Naive thymus-derived CD4-positive, alpha-beta T cell (primary cell): ENCODE measurements at places on chromosomes 3 and 15. TPM values are rescaled to one million over a fixed set of nuclear protein-coding genes. Genes with fewer than 3 reads are reported as not detected.

DNA sequence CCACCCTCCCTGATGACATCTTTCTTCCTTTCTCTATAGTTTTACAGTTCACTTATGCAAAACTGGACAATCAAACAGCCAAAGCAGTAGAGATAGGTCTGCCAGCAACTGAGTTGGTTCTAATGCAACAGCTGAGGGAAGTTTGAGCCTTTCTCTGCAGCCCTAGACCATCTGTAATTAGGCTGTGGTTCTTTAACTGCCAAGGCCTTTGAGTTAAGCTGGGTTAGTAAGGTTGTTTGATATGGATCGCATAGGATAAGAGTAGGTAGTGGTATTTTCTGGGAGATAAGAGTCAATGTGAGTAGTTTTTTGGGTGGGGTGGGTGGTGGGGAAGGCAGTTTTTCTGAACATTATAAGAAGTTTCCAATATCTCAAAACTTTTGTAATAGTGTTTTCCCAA is 3.0 kb downstream of the RPL39L start:
- H3K36me3 ChIP-seq = no peaks in the 10 kb centered on the region
- H3K27ac ChIP-seq = no peak overlapping the region
- H3K27me3 ChIP-seq = no peaks in the 10 kb centered on the region
- no peak overlapping the region for H3K4me3 ChIP-seq
- H3K4me1 ChIP-seq = peaks cover 19% of the 10 kb centered on the region

DNA sequence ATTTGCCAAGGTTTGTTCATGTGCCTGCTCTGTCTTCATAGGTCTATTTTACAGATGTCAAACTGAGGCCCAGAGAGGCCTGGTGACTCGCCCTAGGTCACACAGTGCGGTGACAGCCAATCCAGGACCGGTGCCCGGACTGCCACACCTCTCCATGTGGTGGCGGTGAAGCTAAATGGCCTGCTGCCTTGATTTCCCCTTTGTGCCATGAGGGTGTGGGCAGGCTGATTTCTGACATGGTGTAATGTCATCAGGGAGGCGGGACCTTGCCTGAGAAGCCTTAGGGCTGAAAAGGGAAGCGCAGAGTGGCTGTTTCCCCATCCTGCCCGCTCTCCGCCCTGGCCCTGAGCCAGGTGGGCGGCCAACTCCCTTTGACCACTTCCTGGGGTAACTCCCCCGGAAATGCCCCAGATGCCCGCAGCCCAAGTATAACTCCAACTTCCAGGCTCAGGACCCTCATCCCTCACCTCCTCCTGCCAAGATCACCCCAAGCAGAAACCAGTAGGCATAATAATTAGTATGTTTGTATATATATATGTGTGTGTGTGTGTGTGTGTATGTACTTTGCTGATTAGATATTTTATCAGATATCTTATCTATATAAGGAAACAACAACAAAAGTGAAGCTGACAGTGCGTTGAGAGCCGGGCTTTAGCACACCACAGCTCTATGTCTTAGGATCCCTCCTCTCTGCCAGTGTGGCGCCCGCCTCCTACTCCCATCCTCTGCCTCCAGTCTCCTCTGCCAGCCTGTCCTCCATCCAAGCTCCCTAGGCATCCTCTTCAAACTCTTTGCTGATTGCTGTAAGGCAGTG is 63.9 kb downstream of the IQSEC1 start:
- H3K4me1 ChIP-seq = peaks cover 87% of the 10 kb centered on the region
- H3K27me3 ChIP-seq = no peaks in the 10 kb centered on the region
- peaks cover 5% of the 10 kb centered on the region for H3K36me3 ChIP-seq
- peak overlapping the region; percentile 99 for H3K27ac ChIP-seq
- H3K4me3 ChIP-seq = peak overlapping the region; percentile 20
- DNase-seq = no peak

DNA sequence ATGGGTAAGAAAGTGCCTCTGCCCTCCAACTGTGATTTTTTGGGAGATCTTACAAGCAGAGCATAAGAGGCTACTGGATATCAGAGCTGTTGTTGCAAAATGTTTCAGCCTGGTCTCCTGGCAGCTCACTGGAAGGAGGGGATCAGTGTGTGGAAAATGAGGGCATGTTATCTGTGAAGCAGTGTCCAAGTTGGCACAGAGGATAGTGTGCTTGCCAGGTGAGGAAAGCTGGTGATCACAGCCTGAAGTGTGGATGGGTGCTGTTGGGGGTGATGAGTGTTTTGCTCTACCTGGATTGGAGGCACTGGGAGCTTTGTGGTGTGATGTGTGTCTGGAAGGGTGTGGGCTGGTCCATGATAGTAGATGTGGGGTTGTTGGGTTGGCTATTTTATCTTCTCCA is 69.3 kb downstream of the MCTP2 start:
- no peaks in the 10 kb centered on the region for H3K36me3 ChIP-seq
- H3K27me3 ChIP-seq = no peaks in the 10 kb centered on the region
- H3K4me3 ChIP-seq = no peak overlapping the region
- peaks cover 11% of the 10 kb centered on the region for H3K4me1 ChIP-seq

DNA sequence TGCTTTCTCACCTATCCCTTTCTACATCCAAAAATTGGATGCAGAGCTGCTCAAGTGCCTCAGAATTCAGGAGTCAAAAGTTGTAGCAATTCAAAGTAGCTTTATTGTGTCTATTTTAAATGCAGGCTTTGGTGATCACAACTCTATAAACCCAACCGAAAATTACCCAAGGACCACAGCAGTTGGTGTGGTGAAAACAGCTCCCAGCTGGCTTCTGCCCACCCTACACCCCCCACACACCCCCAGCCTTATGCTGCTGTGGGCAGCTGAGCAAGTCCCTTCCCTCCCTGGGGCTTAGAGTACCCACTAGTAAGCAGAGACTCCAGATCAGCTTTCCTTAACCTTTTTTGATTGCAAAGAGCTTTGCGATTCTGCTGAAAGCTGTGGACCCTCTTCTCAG is 5.8 kb upstream of the HES1 start:
- DNase-seq = no peak
- peaks cover 20% of the 10 kb centered on the region for H3K4me1 ChIP-seq
- H3K27me3 ChIP-seq = peaks cover 8% of the 10 kb centered on the region

DNA sequence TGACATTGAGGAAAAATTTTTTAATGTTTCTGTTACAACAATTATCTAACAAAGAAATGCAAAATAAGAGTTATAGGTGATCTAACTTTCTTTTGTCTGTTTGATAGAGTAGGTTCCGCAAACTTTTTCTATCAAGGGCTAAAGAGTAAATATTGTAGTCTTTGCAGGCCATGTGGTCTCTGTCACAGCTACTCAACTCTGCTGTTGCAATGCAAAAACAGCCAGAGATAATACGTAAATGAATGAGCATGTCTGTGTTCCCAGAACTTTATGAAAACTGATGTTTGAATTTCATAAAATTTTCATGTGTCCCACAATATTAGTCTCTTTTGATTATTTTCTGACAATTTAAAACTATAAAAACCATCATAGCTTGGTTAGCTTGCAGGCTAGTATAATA is 73.3 kb downstream of the SLC24A1 start:
- no peaks in the 10 kb centered on the region for H3K4me1 ChIP-seq
- H3K36me3 ChIP-seq = peaks cover 36% of the 10 kb centered on the region
- no peak for DNase-seq
- H3K27ac ChIP-seq = no peak overlapping the region

- no peak overlapping the region for H3K4me3 ChIP-seq
- H3K27ac ChIP-seq = no peak overlapping the region
- no peaks in the 10 kb centered on the region for H3K36me3 ChIP-seq
- H3K27me3 ChIP-seq = no peaks in the 10 kb centered on the region
- DNase-seq = no peak
These were observed 78.6 kb downstream of the WDR49 start for GRCh38 chr3:167575000-167575600.

DNA sequence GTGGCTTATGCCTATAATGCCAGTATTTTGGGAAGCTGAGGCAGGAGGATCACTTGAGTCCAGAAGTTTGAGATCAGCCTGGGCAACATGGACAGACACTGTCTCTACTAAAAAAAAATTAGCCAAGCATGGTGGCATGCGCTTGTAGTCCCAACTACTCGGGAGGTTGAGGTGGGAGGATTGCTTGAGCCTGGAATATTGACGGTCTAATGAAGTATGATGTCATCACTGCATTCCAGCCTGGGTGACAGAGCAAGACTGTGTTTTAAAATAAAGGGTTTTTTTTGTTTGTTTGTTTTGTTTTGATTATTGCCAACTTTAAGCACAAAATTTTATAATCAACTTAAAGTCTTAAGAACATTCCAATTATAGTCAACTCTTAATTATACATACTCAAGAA is 6.8 kb downstream of the PLSCR1 start:
- H3K27ac ChIP-seq = no peak overlapping the region
- no peak for DNase-seq
- H3K4me1 ChIP-seq = peaks cover 12% of the 10 kb centered on the region
- no peaks in the 10 kb centered on the region for H3K27me3 ChIP-seq

DNA sequence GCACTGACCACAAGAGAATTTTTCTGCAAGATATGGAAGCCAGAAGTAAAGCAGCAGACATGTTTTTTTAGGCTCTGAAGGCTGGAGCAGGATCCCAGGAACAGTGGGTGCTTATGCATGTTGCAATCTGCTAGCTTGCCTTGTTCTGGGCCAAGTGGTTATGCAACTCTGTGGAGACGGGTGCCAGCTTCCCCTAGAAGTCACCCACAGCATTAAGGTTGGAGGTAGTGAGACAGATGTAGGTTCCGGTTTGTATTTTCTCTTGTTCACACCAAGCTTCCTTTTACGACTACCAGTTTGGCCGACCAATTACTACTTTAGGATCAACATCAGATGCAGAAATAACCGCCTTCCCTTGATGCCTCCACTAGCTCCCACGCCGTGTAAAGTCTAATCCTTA is 11.1 kb downstream of the DPH3 start:
- H3K4me1 ChIP-seq = peaks cover 3% of the 10 kb centered on the region
- no peak overlapping the region for H3K27ac ChIP-seq
- H3K36me3 ChIP-seq = no peaks in the 10 kb centered on the region
- H3K27me3 ChIP-seq = no peaks in the 10 kb centered on the region
- no peak overlapping the region for H3K4me3 ChIP-seq

DNA sequence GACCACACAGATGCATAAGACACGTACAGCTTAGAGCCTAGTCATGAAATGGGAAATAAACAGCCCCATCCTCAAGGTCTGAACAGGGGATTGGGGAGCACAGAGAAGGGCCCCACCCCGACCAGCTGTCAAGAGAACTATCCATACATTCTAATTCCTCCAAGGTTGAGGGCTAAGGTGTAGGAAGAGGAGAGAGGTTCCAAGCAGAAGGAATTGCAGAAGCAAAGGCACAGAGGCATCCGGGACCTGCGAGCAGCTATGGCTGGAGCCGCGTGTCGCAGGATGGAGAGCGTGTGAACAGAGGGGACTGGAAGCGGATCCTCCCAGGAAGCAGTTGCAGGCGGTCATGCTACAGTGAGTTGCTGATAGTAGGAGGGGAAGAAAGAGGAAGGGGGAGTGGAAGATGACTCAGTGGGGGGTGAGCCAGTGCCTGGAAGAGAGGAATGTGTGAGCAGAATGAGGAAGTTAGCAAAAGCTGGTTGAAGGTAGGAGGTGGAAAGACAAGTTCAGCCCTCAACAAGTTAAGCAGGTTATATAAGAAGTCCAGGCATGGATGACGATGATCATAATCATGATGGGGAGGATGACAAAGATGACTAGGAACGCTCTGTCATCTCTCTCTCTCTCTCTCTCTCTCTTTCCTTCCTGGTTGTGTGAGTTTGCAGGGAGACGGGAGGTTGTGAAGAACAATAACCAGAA is 89.7 kb downstream of the LIPC start:
- DNase-seq = no peak
- no peak overlapping the region for H3K27ac ChIP-seq
- no peaks in the 10 kb centered on the region for H3K27me3 ChIP-seq
- no peak overlapping the region for H3K4me3 ChIP-seq
- H3K4me1 ChIP-seq = peaks cover 31% of the 10 kb centered on the region

DNA sequence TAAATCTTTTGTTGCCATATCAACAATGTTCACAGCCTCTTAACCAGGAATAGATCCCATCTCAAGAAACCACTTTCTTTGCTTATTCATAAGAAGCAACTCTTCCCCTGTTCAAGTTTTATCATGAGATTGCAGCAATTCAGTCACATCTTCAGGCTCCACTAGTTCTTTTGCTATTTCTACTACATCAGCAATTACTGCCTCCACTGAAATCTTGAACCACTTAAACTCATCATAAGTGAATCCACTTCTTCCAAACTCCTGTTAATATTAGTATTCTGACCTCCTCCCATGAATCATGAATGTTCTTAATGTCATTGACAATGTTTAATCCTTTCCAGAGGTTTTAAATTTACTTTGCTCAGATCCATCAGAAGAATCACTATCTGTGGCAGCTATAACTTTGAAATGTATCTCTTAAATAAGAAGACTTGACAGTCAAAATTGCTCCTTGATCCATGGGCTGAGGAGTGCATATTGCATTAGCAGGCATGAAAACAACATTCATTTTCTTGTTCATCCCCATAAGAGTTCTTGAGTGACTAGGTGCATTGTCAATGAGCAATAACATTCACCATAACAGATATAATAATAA is 205.9 kb downstream of the DTWD1 start:
- no peak overlapping the region for H3K4me3 ChIP-seq
- no peaks in the 10 kb centered on the region for H3K27me3 ChIP-seq

DNA sequence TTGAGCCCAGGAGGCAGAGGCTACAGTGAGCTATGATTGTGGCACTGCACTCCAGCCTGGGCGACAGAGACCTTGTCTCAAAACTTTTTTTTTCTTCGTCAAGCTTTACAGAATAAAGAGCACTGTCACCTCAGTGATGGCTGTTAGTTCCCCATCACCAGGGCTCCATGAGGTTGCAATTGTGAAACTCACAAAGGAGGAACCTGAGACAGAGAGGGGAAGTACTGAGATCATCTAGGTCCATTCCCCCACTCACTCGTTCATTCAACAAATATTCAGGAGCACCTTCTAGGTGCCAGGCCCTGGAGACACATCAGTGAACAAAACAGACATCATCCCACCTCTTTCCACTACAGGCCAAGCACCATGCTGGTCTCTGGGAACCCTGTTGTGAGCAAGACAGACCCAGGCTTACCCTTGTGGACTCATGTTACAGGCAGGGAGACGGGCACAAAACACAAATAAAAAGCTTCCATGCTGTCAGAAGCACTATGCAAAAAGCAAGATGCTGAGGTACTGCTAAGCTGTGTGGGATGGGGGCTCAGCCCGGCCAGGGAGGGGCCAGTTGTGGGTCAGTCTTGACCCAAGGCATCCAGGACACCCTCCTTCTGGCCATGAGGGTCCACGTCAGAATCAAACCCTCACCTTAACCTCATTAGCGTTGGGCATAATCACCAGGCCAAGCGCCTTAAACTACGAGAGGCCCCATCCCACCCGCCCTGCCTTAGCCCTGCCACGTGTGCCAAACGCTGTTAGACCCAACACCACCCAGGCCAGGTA is 2.1 kb upstream of the RHO start:
- no peak for DNase-seq
- no peaks in the 10 kb centered on the region for H3K4me1 ChIP-seq
- no peaks in the 10 kb centered on the region for H3K27me3 ChIP-seq
- no peaks in the 10 kb centered on the region for H3K36me3 ChIP-seq
- no peak overlapping the region for H3K27ac ChIP-seq

- H3K4me1 ChIP-seq = no peaks in the 10 kb centered on the region
- no peak overlapping the region for H3K4me3 ChIP-seq
- no peak overlapping the region for H3K27ac ChIP-seq
- H3K27me3 ChIP-seq = no peaks in the 10 kb centered on the region
- DNase-seq = no peak
- no peaks in the 10 kb centered on the region for H3K36me3 ChIP-seq
These were observed 23.1 kb downstream of the PLXNA1 start for GRCh38 chr3:127005864-127006500.

The FBXO40 gene
- polyA plus RNA-seq = 0.12 TPM

The TLR9 gene
- polyA plus RNA-seq = 0.16 TPM

The CCDC9B gene
- polyA plus RNA-seq = 0.30 TPM

The PRRT3 gene
- polyA plus RNA-seq = 6.4 TPM

The FSIP1 gene
- polyA plus RNA-seq = 0.24 TPM

The ZFYVE19 gene
- 15.7 TPM for polyA plus RNA-seq
